ENCODE measurements at places on chromosomes 5 and 9. TPM values are rescaled to one million over a fixed set of nuclear protein-coding genes. Genes with fewer than 3 reads are reported as not detected.

DNA sequence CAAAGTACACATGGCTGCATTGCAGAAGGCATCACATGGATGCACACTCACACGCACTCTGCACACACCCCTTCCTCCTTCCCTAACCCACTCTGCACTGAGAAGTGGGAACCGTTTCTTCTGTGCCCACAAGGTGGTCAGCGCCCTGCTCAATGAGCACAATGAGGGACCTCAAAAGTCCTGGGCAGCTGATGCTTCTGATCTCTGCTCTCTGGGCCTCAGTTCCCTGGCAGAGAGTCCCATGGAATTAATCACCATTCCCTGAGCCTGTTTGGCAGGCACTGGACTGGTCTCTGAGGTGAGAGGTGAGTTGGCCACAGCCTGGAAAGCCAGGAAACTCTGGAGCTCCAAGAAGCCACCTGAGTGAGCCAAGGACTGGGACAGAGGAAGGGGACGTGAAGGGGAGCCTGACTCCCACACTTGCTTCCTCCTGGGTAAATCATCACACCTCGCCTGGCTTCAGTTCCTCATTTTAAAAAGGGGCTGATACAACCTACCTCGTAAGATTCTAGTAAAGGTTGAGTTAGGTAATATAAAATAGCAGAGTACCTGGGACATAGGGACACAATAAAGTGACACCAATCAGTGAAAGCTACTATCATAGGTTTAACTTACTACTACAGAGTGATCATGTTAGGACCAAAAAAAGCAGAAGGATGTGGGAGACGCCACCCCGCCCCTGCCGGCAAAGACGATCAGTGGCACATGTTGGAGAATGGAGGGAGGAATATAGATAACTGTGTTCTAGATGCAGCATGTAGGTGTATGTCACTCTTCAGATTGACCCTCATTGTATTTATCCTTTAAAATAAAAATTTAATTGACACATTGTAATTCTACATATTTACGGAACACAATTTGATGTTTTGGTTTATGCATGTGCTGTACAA, 21.1 kb upstream of the IGFBPL1 start:
- DNase-seq = no peak

DNA sequence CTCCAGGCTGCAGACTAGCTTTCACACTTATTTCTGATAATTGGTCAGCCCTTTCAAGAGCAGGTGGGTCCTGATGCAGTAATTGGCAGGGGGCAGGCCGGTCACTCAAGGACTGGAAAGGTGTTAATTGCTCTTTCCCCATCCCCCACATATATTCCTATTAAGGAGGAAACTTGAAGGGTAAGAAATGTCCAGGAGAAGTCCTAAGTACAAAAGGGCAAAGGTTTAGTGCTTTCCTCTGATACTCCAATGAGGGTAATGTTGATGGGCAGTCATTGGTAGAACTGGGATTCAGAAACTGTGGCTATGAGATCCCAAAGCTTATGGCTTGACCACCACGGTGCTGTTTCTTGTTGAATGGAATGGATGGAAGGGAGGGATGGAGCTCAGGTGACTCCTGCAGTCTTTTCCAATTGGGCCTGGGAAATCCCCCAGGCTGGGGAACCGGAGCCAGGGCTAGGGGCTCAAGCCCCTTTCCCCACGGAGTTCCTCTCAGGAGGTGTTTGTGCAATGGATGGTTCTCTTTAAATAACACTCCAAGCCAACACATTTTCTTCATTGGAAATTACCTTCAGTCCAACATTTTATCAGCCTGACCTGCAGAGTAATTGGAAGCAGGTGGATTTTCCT, 103.2 kb upstream of the ALDH1B1 start:
- DNase-seq = no peak

- no peak for DNase-seq
Observed at GRCh38 chr9:77585335-77585786, 62.8 kb downstream of the GNA14 start.

- DNase-seq = no peak
Observed at GRCh38 chr9:129142138-129142935, 31.1 kb downstream of the PTPA start.

DNA sequence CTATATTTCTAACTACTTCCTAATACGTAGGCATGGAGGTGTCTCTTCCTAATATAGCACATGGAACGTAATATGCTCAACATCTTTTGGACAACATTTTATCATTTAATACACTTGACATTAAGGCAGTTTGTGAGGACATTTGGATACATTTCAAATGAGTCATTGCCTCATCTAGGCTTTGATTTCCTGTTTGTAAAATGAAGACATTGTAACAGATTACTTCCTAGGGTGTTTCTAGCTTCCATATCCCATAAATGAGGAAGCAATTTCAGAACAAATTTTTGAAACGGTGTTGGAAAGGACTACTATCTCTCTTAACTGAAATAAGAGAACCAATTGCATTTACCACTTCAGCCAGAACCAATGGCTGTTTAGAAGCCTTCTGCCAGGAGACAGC, 38.7 kb downstream of the SLC28A3 start:
- DNase-seq = no peak

FOXD4L3 gene
- total RNA-seq = not detected

SKP2 gene
- 14.2 TPM for total RNA-seq

PCDHGA2 gene
- total RNA-seq = 19.4 TPM

GRCh38 chr5:61303346-61303745, 28.7 kb upstream of the ZSWIM6 start:
- no peak for DNase-seq

SYNPO gene
- total RNA-seq = 49.1 TPM

GRCh38 chr5:31346896-31347551, 153.5 kb downstream of the CDH6 start:
- DNase-seq = no peak

- peak; percentile 46 for DNase-seq
Observed at GRCh38 chr5:16935231-16936149, 598 bp downstream of the MYO10 start.

PCDHB6 gene
- total RNA-seq = 3.7 TPM

DNA sequence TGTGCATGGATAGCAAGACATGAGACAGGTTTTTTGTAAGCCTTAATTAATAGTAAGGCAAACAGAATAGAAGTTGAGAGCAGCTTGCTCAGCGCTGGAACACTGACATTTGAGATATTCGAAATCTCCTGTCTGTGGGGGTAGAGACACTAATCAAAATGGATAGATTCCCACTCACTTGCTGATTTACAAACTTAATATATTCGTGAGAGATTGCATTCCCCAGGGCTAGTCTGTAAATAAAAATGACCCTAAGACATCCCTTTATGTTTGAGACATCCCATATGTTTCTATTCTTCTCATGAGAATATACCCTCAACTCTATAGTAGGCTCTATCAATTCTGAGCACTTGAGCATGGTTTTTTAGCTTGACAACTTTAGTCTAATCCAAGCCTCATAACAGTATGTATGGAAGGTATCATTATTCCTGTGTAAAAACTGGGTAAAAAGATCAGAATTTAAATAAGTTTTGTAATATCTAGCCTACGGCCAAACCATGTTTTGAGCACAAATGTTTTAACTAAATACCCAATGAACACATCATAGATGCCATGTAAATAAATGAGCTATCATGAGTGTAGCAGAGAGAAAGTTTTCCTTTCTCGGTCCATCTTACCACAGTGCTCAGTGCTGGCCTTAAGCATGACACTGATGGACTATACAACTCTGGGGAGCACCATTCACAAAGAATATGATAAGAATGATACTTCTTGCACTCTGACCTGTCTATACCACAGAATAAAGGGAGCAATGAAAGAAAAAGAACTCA, 609.2 kb downstream of the PSAT1 start:
- DNase-seq = no peak

- no peak for DNase-seq
Observed at GRCh38 chr9:9170439-9171134, 1371.0 kb upstream of the DMAC1 start.

ESM1 gene
- 0.87 TPM for total RNA-seq

EIF4E1B gene
- 0.99 TPM for total RNA-seq

DNA sequence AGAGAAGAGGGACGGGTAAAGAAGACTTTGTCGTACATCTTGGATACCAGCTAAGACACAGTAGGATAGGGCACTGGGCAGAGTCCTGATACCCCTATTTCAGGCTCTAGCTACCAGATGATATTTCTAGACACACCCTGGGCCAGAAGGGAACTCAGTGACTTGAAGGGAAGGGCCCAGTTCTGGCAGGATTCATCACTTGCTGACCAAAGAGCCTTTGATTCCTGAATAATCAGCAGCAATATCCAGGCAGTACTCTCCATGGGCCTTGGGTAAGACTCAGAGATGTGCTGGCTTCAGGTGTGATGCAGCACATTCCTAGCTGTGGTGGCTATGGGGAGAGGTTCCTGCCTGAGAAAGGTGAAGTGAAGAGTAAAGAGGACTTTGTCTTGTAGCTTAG, 40.7 kb downstream of the TPD52L3 start:
- DNase-seq = no peak

DNA sequence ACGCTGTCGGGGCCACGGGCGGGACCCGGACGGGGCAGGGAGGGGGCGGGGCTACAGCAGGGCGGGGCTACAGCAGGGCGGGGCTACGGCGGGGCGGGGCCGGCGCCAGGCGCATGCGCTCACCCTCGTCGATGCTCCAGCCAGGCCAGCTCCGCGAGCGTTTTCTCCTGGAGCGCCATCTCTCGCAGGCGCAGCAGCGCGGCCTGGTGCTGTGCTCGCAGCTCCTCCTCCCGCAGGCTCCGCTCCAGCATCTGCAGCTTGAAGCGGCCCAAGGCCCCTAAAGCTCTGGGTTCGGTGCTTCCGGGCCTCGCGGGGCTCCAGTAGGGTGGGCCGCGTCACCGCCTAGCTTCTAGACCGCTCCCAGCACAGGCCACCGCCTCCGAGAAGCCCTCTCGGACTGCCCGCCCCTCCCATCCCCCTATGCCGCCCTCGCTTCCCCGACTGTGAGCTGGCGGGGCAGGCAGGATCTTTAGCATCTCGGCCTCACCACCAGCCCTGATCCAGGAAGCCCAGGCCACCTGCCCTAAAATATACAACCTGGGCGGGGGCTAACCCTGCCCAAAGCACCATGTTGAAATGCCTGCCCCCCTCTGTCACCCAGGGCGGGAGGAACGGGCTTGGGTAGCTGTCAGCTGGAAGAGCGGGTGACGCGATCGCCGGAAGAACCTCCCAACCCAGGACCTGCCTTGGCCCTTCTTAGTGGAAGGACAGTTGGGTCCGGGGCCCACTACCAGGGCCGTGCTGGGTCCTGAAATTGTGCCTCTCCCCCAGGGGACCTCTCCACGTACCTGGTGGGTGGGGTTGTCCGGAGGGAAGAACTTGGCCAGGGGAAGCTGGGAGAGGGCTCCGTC, 21.9 kb upstream of the QSOX2 start:
- peak; percentile 89 for DNase-seq

GRCh38 chr9:83062651-83063527, at the start of gene RASEF:
RASEF (minus strand) TSS chr9:83063142; CDS start chr9:83062867, 275 bp downstream.
- peak; percentile 49 for DNase-seq

GABRP gene
- total RNA-seq = not detected

GRCh38 chr5:87912419-87912818, 356.2 kb downstream of the TMEM161B start:
- DNase-seq = no peak

DNA sequence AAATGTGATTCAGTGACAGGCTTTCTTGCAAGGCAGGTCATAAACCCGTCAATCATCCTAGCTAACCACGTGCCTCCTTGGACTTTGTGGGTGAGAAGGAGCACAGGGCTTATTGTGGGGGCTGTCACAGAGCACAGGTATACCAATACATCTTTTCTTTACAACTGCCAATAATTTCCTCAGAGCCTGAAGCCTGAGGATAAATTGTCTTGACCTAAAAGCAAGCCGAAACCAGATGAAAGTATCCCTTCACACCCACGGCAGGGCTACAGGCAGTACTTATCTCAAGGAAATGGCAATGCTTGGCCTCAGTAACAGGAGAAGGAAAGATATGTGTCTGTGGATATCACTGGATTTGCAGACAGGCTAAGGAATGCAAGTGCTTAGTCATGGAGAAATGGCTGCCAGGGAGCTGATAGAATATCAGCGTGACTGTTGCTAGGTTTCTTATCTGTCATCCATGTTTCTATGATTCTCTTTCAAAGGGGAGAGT, 90.3 kb upstream of the ZNF366 start:
- DNase-seq = no peak

- no peak for DNase-seq
Observed at GRCh38 chr5:180825768-180826525, 23.3 kb upstream of the MGAT1 start.

FAM221B gene
- 4.2 TPM for total RNA-seq

DNA sequence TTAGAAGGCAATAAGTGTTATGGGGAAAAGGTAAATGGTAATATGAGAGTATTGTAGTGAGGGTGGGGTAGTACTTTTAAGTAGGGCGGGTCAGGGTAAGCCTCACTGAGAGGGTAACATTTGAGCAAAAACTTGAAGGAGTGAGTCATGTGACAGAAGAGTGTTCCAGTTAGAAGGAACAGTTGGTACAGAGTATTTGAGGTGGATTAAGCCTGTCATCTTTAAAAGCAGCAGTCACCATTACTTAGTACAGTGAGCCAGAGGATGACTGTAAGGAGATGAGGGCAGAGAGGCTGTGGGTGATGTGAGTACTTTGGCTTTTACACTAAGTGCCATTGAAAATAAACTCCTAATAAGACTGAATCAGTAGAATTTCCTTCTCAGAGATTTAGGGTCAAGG, 54.8 kb downstream of the UBAP1 start:
- no peak for DNase-seq

GRCh38 chr9:80197661-80198060, 625.9 kb downstream of the TLE4 start:
- no peak for DNase-seq

DNA sequence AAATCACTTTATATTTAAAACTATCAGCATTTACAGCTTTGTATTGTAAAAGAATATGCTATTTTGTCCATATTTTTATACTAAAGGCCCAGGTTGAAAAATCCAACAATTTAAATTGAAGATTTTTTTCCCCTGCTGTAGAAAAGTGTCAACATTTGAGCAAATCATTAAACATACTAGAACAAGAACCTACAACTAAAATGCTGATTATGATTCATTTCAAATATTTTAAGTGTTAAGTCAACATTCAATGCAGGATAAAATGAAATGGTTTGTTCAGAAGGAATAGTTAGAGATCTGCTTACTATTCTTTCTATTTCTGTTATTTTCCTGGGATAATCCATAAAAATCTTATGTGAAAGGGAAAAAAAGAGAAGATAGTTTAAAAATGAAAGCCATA, 866.5 kb upstream of the DMAC1 start:
- no peak for DNase-seq

Data from testis (tissue), 5 donors.